Smooth muscle cell of the coronary artery (primary cell): ENCODE measurements at places on chromosomes 11 and 22. TPM values are rescaled to one million over a fixed set of nuclear protein-coding genes. Genes with fewer than 3 reads are reported as not detected.

APLNR gene
- 0.35 TPM in 1 of 2 replicates, not detected in the other for total RNA-seq

PARVA gene
- total RNA-seq: 24.9 and 25.6 TPM in 2 replicates

ADM2 gene
- total RNA-seq: 1.2 and 1.6 TPM in 2 replicates

TNNT3 gene
- 0.15 and 0.70 TPM in 2 replicates for total RNA-seq

PMM1 gene
- 25.5 and 26.2 TPM in 2 replicates for total RNA-seq

PSMD13 gene
- total RNA-seq: 74.6 and 196 TPM in 2 replicates

OR6T1 gene
- total RNA-seq: not detected in 2 replicates

TEX12 gene
- total RNA-seq: 0.15 TPM in 1 of 2 replicates, not detected in the other

ENTHD1 gene
- not detected in 2 replicates for total RNA-seq

OR8D4 gene
- not detected in 2 replicates for total RNA-seq

TIMM8B gene
- 54.2 and 99.0 TPM in 2 replicates for total RNA-seq

OR52E8 gene
- not detected in 2 replicates for total RNA-seq

SLC1A2 gene
- total RNA-seq: 0.15 and 71.1 TPM in 2 replicates

ISX gene
- not detected in 2 replicates for total RNA-seq

RASL10A gene
- under 0.01 TPM in 1 of 2 replicates, not detected in the other for total RNA-seq

SLC35E4 gene
- 5.7 and 7.7 TPM in 2 replicates for total RNA-seq

SLC22A8 gene
- not detected in 2 replicates for total RNA-seq

SSTR3 gene
- total RNA-seq: not detected in 2 replicates

GDPD5 gene
- 5.5 and 7.3 TPM in 2 replicates for total RNA-seq

SSH3 gene
- total RNA-seq: 8.1 and 10.2 TPM in 2 replicates

ACCS gene
- 4.6 and 9.6 TPM in 2 replicates for total RNA-seq

C11orf21 gene
- 0.08 TPM in 1 of 2 replicates, not detected in the other for total RNA-seq

KRTAP5-11 gene
- not detected in 2 replicates for total RNA-seq

KRTAP5-1 gene
- total RNA-seq: not detected in 2 replicates

VPREB1 gene
- not detected in 2 replicates for total RNA-seq

PAMR1 gene
- total RNA-seq: 30.7 and 1,061 TPM in 2 replicates

CRYBA4 gene
- total RNA-seq: not detected in 2 replicates

KREMEN1 gene
- 0.98 and 8.8 TPM in 2 replicates for total RNA-seq

CARD16 gene
- total RNA-seq: 4.5 and 24.5 TPM in 2 replicates
